Germinal center (tissue), 1 donor: ENCODE measurements at places on chromosomes 11 and 22.

DNA sequence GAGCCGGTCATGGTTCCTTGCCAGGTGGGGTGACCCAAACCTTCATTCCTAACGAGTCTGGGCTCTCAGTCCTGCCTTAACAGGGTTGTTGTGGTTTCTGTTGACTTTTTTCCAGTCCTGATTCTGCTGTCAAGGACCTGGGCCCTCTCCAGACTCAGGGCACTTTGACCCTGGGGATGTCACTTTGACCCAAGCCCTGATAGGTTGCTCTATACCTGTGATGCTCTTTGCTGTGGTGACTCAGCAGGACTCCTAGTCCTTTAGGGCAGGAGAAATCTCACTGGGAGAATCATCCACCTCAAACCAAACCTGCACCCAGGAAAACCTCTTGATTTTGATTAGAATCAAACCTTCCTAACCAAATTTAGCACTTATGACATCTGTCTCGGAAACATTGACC lies 20.5 kb upstream of the MPPED1 start:
- DNase-seq: no peak

GRCh38 chr11:30481796-30482195 lies 104.4 kb downstream of the MPPED2 start:
- DNase-seq: no peak

DNA sequence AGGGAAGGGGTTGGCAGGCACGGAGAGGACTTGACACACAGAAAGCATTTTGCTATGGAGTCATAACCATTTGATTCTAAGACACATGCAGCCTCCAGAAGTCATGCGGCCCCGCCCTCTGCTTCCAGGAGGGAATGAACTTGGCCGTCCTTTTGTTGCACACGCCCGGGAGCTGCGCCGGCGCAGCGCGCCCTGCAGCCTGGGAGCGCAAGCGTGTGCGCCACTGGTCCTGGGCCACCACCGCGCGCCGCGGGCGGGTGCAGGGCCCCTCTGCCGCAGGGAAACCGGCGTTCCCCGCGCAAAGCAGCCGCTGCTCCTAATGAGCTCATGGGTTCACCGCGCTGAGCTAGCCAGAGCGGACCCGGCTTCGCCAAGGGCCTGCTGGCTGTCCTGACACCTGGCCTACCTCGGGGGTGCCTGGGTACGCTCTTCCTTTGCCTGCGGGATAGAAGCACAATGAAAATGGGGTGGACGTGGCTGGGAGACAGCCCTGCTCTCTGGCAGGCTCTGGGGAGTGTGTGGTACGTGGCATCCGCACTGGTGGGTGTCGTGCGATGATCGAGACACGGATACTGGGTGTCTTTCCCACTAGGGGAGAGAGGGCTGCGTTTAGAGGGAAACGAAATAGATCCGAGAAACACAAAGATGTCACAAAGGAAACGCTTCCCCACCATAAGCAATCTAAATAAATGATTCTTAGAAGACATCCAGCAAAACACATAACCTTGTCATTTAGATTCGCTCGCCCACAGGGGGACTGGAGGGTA lies 669 bp downstream of the MICAL3 start:
- DNase-seq: peak; percentile 69

DNA sequence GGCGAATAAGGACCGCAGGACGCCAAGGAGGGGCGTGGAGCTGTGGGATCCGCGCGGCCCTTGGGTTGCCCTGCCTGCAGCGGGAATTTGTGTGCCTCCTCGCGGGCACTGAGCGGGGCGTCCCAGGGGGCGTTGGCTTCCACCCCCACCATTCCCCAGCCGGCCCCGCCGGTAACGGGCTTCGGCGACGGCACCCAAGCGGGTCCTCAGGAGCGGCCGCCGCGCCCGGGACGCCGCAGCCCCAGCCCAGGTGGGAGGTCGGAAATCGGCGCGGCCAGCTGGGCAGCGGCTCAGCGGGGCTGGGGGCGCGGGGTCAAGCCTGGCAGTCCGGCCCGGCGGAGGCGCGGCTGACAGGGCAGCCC lies 320 bp downstream of the CLTCL1 start:
- peak; percentile 16 for DNase-seq

GRCh38 chr11:47124675-47125074 lies 52.0 kb downstream of the ARFGAP2 start:
- DNase-seq: no peak

- no peak for DNase-seq
These were observed 43.0 kb upstream of the EIF3D start for GRCh38 chr22:36571991-36572390.

DNA sequence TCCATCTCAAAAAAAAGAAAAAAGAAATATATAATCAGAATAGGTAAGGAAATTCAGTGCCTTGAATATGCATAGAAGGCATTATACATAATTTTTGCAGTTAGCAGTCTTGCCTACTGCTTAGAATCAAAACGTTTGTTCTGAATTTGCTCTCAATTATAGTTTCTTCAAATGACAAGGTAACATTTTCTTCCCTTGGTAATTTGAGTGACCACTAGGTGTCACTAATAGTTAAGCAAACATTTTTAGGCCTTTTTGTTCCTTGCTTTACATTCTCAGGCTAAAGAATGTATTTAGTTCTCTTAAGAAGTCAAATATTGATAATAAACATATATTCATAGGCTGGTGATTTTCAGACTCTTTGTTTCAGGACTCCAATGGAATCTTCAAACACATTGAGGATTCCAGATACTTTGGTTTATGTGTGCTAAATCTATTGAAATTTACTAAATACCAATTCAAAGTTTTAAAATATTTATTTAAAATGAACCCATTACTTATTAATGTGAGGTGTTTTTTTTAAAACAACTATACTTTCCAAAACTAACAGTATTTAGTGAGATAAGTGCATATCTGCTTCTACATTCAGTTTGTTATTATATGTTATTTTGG lies 55.0 kb upstream of the DEPDC7 start:
- peak; percentile 10 for DNase-seq

- DNase-seq: no peak
These were observed 26.7 kb downstream of the CARS1 start for GRCh38 chr11:3030289-3031070.

DNA sequence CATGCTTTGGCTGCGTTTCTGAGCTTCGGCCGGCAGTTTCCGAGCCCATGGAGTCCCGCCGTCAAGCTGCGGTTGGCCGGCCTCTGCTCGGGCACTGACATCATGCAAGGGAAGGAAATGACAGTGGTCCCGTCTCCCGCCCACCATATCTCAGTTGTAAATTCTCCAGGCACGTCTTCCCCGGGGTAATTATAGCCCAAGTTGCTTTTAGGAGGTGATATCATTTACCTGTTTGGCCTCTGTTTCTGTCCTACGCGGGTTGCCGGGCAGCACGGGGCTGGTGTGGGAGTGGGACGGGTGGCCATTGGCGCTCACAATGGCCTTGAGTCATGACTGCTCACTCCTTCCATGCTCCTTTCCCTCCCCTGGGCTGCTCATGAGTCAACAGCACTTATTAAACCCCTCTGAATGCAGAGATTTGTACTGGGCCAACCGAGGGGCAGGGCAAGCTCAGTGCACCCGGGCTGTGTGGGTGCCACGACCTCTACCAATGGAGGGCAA lies 4.2 kb upstream of the ANO1 start:
- no peak for DNase-seq

DNA sequence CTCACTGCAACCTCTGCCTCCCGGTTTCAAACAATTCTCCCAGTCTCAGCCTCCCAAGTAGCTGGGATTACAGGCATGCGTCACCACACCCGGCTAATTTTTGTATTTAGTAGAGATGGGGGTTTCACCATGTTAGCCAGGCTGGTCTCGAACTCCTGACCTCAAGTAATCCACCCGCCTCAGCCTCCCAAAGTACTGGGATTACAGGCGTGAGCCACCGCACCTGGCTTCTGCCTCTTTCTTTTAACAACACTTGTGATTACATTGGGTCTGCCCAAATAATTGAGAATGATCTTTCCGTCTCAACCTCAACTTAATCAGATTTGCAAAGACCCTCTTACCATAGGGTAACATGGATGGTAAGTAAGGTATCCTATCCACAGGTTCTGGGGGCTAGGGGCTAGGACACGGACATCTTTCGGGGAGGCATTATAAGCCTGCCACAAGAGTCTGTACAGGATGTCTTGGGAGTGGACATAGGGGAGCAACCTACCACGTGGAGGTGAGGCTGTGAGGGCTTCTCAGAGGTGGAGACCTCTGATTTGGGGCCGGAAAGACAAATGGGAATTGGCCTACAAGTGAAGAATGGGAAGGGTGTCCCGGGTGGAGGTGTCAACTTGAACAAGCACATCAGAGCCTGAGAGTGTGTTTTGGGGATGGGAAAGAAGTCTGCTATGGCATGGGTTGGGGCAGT lies 2.7 kb upstream of the CBX6 start:
- no peak for DNase-seq

DNA sequence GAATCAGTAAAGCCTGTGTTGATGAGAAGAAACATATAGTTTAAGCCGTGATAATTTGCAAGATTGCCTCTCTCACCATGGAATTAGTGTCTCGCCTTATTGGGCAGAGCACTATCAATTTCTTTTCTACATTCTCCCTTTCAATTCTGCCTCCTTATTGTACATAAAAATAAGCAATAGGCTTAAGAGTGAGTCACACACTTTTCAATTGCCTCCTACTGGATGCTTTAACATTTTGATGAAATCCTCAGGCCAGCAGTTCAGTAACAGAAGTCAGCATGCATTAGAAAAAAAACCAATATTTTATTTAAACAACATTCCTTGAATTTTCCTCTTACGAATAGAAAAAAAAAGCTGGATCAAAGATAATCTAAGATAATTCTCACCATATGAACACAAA lies 33.8 kb upstream of the VWA5A start:
- no peak for DNase-seq

DNA sequence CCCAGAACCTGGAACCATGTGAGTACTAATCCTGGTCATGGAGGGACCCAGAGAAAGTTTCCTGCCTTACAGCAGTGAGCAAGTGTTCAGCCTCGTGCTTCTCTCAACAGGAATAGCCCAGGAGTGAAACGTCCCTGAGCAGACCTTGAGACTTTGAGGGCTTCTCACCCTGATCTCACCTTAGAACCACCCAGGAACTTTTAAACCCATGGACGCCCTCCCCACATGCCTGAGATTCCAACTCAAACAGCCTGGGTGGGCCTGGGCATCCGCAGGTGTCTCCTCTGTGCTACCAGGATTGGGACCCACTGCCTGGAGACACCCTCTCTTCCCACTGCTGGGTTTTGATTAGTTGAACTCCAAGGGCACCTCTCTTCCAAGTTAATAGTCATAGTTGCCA lies 297.2 kb downstream of the NTM start:
- no peak for DNase-seq

- DNase-seq: no peak
These were observed 1.0 kb upstream of the ELF5 start for GRCh38 chr11:34514597-34514996.

- DNase-seq: no peak
These were observed 41.0 kb upstream of the SOX6 start for GRCh38 chr11:16397390-16397789.

GRCh38 chr11:62418733-62419132 lies at the start of gene SCGB1A1:
Gene SCGB1A1, plus strand, starts transcription at chr11:62419033. Its CDS starts 63 bp downstream, at chr11:62419096.
- DNase-seq: no peak

DNA sequence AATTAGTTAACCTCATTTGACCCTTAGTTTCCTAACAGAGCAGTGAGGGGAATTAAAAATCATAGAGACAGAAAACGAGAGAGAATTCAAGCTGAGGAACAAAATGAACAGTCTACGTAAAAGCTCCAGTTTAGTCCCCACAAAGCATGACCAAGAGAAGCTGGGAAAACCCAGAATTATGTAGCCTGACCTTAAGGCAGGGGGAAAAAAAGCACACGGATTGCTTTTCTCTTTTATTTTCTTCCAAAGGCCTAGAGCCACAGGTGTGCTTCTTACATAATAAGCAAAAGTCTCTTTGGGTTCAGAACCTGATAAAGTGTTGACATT lies 514 bp upstream of the AMBRA1 start:
- DNase-seq: no peak

DNA sequence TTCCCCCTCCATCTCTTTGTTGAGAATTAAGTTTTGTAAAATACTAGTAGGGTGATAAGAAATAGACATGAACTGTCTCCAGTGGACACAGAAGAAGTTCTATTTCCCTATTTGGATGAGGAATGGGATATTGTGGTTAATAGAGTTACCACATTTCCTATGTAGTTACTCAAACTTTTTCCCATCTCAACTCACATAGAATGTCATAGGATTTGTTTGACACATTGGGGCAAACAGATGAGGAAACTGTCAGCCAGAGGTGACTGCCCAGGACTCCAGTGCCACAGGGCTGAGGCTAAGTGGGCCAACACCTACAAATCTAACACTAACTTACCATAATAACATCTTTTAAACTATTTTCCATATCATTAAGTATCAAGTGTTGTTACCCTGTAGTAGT lies 58.3 kb downstream of the CCDC83 start:
- no peak for DNase-seq

DNA sequence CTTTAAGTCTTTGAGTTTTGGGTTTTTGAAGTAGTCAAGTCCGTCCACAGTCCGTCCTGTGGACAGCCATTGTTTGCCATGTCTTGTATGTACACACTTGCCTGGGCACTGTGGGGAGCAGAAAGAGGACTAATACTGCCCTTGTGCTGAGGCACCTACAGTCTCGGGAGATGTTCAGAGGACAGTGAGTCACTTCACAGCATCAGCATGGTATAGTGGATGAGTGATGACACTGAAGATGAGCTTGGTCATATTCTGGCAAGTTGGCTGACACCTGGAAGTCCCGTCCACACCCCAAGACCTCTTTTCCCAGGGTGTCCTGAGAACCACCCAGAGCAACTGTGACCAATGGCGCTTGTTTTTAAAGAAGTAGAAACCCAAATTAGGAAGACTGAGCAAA lies 29.2 kb downstream of the NF2 start:
- no peak for DNase-seq

DNA sequence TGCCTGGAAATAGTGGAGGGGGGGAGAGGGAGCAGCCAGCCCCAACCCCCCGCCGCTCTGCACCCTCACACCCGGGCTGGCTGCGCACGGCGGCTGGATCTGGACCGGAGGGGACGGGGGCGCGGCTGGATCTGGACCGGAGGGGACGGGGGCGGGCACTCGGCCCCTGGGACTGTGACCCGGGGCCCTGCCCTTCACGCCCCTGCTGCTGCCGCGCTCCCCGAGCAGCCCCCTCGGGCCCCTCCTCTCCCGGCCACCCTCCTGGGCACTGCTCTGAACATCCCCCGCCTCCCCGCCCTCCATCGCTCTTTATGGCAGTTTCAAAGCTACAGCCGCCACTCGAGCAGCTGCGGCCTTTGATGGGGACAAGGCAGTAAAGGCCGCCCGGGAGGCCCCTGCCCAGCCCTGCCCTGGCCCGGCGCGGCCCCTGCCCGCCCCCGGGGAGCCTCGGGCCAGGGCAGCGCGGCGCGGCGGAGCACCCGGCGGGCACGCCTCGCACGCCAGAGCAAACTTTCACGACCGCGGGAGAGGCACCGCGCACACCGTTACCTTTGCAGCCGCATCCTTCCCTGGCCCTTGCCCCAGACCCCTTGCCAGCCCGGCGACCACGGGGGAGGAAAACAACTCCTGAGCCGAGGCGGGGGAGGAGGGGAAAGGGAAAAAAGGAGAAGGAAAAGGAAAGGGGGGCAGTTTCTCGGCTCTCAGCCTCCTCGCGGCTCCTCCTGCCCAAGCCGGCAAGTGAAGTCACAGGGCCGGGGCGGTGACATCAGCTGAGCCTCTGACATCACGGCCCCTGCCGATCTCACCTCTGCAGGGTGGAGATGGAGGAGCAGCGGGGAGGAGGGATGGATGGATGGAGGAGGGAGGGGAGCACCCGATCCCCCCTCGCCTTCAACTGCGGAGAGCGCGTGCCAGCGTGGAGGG lies 13.1 kb upstream of the TCF20 start:
- DNase-seq: peak; percentile 26

GRCh38 chr11:79570104-79570503 lies 129.3 kb upstream of the TENM4 start:
- DNase-seq: no peak
